Fibroblast of pulmonary artery (primary cell): ENCODE measurements at places on chromosomes 4 and X.

DNA sequence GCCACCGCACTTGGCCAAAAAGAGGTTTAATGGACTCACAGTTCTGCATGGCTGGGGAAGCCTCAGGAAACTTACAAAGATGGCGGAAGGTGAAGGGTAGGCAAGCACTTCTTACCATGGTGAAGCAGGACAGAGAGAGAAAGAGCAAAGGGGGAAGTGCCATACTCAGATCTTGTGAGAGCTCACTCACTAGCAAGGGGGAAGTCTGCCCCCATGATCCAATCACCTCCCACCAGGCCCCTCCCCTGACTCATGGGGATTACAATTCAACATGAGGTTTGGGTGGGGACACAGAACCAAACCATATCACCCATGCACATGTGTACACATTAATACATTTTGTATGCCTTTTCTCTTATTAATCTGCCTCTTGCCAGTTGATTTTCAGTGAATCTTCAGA, 77.2 kb upstream of the HSD17B10 start:
- no peak for DNase-seq

DNA sequence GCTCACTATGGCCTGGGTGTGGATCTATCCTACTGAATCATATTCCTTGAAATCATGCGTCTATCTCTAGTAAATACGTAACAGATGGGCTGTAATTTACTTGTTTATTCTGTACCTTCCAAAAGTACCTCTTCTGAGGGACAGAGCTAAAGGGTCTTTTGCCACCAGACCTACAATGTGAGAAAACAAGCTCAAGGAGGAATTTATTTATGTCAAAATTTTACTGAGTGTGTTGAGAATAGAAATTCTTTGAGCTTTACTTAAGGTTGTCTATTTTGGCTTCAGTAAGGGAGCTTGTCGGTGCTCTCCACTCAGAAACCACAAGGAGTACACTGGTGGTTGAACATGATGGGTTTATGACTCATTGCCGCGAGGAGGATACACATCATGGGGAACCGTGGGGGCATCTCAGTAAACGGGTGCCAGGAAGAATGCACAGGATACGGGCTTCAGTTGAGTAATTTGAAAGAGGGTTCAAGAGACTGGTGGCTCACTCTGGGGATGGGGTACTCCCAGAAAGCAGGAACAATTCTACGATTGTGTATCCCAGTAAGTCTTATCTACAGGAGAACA, 3.0 kb downstream of the ANK2 start:
- peak; percentile 47 for DNase-seq

DNA sequence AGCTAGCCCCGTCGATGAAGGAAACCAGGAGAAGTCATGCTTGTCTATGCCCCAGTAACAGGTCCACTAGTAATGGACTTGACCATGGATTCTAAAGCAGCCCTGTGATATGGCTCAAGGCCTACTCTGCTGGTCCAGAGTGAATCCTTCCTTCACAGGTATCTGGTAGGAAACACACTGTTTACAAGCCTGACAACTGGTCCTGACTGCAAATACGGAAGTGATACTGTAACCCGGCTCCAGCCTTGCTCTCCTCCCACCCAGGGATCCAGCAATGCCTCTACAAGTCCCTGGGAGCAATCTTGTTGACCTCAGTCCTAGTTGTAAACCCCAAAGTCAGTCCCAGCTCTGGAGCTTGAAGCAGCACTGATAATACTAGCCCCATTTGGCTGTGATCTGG, 239.2 kb upstream of the GRID2 start:
- no peak for DNase-seq

- peak; percentile 17 for DNase-seq
These were observed 196.5 kb upstream of the SLC7A11 start for GRCh38 chr4:138438608-138439007.

GRCh38 chr4:43458293-43458692, 565.8 kb downstream of the GRXCR1 start:
- no peak for DNase-seq

DNA sequence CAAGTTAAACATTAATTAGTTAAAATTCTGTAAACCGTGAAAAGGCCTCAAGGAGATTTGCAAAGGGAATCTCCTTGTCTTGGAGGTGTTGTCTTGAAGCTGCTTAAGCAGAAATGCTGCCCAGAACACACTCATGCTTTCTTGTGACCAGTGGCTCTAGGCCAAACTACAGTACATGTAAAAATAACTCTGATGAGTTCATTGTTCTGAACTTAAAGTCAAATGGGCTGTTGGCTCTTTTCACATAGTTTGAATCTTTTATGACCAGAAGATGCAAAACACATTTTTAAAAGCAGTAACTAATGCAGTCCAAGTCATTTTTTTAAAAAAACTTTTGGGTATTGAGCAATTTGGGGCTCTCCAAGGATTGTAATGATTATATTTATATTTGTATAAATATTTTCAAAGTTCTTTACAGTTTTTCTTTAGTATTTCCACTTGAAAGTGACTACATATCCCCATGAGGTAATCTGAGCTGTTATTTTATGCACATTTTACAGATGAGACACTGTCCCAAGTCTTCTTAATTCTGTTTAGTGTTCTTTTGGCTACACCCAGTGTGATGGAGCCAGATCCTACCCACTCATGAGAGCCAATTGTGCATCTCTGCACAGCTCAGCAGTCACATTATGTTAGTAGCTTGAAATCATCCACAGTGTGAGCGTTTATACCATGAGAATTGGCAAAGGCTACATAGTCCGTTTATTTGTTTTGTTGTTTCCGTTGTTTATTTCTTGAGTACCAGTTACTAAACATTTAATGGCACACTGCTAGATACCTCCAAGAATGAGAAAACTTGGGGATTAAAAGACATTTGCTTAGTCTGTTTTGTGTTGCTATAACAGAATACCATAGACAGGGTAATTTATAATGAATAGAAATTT, 112.8 kb upstream of the ATXN3L start:
- DNase-seq = peak; percentile 95

DNA sequence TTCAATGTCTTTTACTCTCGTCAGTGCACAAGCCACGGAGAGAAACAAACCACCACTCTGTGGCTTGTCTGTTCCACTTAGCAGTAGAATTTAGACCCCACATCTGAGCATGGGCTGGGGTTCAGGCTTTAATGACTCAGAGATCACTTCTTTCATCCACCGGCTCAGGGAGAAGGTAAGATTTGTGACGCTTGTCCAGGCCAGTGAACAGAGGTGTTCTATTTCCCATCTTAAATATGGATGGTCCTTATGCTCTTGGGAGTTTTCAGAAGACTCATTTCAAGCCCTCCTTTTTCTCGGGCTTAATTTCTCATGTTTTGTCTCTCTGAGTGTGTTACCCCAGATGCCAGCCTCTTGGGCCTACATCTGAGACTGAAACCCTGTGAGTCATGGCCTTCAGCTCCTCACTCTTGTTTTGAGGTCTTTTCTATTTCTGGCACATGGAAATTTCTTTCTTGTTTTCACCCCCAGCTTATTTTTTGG, 127.4 kb upstream of the SFRP2 start:
- no peak for DNase-seq

GRCh38 chr4:104592183-104592582, 97.5 kb upstream of the CXXC4 start:
- DNase-seq = no peak

GRCh38 chrX:132505116-132505515, 16.3 kb upstream of the MBNL3 start:
- DNase-seq = peak; percentile 22

- no peak for DNase-seq
These were observed 169.3 kb downstream of the CEP135 start for GRCh38 chr4:56118055-56118454.

DNA sequence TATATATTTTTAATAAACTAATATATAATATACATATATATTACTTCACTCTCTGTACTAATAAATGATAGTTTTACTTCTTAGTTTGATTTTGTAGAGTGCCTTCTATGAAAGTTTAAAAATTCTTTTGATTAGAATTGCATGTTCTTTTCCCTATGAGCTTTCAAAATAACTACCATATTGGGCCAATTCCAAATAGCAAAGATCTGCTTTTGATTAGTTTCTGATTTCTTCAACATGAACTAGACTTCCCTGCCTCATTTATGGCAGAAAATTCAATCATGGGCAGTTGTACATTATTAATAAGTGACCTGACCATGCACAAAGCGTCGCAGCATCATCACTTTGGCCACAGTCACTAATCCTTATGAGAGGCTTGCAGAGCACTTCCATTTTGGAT, 48.9 kb upstream of the TEX13A start:
- no peak for DNase-seq
